ENCODE measurements at places on chromosomes 1 and 21.

GRCh38 chr21:32307706-32308105 lies 9.1 kb downstream of the MRAP start:
- DNase-seq: peak; percentile 17

DNA sequence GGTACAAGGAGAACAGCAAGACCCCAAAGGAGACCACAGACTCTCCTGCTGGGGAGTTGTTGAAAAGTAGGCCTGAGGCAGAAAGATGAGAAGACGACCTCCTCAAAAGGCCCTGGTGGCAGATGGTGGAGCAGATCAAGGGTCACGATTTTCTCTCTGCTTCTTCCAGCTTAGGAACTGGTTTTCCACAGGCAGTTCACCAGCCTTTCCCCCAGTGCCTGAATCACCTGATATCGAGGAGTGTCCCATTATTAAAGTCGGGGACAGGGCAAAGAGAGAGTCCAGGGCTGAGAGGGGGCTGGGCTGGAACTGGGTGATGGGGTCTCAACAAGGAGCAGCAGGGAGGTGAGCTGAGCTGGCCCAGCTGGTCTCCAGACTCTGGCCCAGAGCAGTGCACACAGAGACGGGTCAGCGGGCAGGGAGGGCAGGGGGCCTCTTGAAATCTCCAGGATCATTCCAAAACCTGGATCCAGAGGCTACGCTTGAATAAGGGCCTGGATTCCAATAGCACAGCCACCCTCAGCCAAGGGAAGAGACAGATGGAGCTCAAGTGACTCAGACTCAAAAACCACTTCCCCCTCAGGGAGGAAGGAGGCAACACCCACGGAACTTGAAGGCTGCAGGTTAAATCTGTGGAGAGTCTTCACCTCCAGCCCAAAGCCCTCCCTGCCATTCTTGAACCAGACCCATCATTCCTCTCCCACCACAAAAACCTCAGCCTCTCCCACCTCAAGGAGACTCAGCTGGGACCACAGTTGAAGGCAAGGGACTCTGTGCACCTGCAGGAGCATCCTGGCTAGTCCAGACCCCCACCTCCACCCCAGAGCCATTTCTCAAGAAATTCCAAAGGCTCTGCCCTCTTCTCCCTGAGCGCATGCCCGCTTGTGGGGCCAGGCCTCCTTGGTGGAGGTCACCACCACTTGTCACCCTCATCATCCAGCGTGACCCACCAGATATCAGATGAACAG lies at the start of gene S100A5:
S100A5 (minus strand) TSS at position 541 of the 968 bp plus-strand sequence. CDS start 743 bp downstream, outside the sequence.
- DNase-seq: no peak

DNA sequence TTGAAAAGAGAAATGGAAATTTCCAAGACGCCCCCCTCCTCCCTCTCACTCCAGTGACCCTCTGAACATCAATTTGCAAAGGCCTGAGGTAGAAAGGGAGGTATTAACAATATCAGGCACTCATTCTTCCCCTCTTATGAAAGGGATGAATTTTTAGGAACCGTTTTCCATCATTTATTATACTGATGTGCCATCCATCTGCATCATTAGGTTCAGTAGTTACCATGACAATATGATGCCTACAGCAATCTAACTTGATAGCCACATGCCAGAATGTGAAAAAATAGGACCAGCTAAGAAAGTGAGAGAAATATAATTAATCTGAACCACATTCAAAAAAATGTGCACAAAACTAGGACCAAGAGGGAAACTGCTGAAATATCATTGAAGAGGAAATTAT lies 40.9 kb downstream of the SEC16B start:
- DNase-seq: no peak

DNA sequence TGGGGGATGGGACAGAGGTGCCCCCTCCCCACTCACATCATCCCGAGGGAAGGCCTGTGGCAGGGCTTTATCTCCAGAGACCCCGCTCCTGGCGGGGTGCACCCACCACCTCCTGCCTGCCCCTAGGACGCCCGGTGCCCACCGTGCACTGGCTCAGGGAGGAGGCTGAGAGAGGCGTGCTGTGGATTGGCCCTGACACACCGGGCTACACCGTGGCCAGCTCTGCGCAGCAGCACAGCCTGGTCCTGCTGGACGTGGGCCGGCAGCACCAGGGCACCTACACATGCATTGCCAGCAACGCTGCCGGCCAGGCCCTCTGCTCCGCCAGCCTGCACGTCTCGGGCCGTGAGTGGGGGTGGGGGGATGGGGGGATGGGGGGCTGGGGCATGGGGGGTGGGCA lies 71.7 kb downstream of the TRIM11 start:
- DNase-seq: no peak

GRCh38 chr1:240149484-240150094 lies 57.9 kb downstream of the FMN2 start:
- DNase-seq: peak; percentile 59

DNA sequence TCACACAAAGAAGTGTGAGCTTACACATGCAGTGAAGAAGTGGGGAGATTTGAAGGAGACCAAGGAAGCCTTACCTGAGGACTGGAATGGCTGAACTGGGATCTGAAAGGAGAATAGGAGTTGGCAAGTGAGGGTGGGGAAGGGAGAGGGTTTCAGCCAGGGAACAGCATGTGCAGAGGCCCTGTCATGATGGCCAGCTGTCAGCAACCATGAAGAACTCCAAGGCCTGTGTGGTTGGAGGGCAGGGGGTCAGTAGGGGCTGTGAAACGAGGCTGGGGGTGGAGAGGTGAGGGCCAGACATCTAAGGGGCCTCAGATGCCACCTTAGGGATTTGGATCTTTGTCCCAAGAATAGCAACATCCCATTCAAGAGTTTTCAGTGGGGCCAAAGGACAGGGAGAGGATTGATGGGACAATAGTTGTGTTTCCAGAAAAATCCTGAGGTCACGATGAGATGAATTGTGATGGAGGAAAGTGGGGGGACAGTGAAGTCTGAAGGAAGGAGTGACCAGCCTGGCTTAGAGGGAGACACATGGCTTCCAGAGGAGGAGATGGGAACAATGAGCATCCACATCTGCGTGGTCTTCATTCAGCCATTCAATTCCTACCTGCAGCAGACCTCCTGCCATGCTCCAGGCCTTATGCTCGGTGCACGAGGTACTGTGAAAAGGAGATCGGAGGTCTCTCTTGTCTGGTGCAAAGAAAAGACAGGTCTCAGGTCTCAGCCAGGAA lies 187.6 kb downstream of the MATN1 start:
- no peak for DNase-seq

- no peak for DNase-seq
Observed at GRCh38 chr1:42417166-42417565, 36.6 kb downstream of the RIMKLA start.
